ENCODE measurements at places on chromosomes 4 and X.
A peak's percentile ranks its signal among the peaks of the same experiment; 100 is the strongest.

- no peak for DNase-seq
Measured at GRCh38 chrX:9611436-9612145, 146.7 kb downstream of the TBL1X start.

DNA sequence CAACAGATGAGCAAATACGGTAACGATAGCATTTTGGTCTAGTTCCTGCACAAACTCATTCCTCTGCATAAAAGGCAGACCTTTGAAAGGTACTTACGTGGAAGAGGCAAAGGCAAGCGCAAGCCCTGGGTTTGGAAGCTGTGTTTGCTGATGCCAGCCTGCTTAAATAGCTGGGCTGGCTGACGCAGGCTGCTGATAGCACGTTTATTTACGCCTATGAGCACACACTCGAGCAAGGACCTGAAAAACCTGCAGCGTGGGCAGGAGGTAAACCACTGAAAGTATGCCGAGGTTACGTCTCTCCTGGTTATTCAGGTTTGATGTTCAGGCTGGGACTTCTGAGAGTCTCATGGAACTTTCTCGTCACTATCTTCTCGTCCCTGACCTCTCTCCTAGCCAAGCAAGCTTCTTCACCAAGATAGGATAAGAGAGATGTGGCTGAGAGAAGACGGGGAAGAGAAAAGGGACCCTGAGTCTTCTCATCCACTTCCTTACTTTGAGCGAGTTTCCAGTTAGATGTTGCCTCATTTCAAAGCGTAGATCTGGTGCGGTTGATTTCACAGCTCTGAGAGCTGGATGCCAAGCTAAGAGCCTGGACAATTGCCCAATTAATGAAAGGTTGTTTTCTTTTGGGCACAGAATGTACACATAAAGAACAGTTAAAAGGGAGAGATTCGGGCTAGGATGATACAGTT lies at the start of gene HOPX:
TSS of gene HOPX (minus strand) at position 139 of the 695 bp plus-strand sequence. CDS start 23,480 bp downstream, outside the sequence.
- peak; percentile 21 for DNase-seq

- DNase-seq: no peak
Measured at GRCh38 chrX:106698693-106699092, 27.8 kb upstream of the RNF128 start.

DNA sequence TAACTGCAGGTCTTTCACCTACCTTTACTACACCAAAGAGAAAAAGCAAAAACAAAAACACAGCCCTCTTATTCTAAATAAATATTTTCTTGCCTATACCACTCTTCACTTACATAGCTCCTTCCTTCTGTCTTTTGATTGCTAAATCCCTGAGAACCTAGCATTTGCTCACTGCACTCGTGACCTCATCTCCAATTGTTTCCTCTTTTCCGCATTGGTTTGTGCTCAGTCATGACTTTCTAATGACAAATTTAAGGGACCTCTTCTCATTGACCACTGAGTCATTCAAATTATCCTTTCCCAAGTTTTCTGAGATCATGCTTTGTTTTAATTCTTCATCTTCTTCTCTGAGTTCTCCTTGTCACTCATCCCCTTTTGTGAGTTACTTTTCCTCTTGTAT lies 1697.1 kb downstream of the STIM2 start:
- DNase-seq: no peak

DNA sequence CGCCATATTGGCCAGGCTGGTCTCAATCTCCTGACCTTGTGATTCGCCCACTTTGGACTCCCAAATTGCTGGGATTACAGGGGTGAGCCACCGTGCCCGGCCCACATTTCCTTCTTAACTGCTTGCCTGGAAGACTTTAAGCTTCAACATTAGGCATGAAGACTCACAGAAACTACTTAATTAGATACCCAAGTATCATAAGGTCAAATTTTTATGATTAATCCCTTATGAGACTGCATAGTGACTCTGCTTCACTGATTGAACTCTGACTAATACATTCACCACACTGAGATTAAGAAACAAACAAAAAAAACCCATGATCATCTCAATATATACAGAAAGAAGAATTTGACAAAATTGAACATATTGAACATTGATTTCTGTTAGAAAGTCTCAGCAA lies 87.4 kb upstream of the KCTD8 start:
- no peak for DNase-seq

DNA sequence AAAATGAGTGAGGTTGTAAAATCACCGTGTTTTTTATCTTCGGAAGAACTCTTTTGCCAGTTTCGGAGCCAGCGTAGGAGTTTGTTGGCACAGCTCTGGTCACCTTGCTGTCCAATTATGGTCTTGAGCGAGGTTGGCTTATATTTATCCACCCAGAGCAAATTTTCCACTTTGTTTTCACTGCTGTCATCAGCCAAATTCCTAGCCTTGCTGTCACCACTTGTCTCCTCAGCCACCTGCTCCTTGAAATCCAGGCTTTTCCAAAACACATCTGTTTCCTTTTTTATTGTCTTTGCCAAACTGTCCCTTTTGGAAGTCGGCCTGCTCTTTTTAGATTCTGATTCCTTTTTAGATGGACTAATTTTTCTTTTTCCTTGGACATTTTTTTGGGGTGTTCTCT lies 57.6 kb downstream of the RFC1 start:
- no peak for DNase-seq

- no peak for DNase-seq
Measured at GRCh38 chrX:67558267-67558666, 14.4 kb downstream of the AR start.

DNA sequence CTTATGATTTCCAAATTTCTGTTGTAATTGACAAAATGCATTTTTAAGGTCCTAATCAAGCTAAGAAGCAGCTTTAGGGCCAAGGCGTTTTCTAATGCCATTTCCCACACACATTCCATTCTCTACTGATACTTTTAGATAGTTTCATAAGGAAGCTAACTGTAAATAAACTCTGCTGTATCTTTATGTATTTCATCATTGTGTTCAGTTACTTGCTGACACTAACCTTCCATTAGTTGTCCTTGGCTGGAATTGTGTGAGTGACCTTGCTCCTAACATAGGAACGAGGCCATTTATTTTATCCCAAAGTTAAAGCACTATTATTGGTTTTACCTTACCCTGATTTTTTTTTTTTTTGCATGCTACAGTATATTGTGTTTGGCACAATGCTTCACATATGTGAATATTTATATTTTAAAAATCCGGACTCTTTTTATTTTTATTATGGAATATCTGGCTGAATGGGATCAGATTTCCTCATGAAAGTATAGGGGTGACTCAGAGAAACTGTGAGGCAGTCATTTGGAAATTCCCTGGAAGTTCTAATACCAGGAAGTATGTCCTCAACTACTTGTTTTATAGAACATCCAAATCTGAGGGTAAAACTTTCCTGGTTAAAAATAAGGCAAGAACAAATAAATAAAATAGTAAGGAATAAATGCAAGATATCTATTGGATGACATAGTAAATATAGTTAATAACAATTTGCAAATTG lies 62.7 kb upstream of the SORBS2 start:
- no peak for DNase-seq

DNA sequence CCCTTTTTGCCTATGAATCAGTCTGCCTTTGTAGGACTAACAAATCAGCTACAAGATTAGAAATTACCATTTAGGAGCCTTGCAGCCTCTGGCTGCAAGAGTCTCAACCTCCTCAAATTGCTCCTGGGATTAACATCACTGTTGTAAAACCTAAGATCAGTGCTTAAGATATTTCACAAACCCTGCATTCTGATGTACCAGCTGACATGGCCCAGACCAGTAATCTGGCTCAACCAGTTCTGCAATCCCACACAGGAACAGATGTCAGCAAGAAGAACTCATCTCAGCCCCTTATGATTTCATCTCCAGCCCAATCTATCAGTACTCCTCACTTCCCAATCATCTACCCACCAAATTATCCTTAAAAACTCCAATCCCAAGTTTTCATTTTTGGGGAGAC lies 32.5 kb upstream of the AADAT start:
- DNase-seq: no peak

- DNase-seq: no peak
Measured at GRCh38 chrX:22730542-22730941, 269.2 kb upstream of the DDX53 start.

- DNase-seq: no peak
Measured at GRCh38 chrX:9280831-9281230, 184.0 kb upstream of the TBL1X start.

GRCh38 chrX:10173331-10173900 lies 16.6 kb downstream of the CLCN4 start:
- DNase-seq: no peak

- DNase-seq: no peak
Measured at GRCh38 chrX:20567108-20567507, 300.4 kb upstream of the RPS6KA3 start.

GRCh38 chr4:75141162-75141561 lies 208.2 kb downstream of the PARM1 start:
- DNase-seq: no peak

DNA sequence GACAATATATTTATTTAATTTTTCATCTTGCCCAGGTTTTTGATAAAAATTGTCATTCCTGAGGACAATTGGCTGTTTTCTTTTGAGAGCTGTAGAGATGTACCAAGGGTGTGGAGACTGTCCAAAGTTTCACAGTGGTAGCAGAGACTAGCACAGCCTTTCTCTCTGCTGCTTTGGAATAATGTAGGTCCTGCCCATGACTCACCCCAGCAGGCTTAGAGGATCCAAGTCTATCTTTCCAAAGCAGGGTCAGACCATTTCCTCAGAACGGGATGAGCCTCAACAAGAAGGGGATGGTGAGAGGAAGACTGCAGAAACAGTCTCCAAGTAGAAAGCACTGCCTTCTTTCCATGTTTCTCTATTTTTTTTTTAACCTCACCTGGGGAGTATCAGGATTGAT lies 131.5 kb upstream of the RPL34 start:
- DNase-seq: no peak

DNA sequence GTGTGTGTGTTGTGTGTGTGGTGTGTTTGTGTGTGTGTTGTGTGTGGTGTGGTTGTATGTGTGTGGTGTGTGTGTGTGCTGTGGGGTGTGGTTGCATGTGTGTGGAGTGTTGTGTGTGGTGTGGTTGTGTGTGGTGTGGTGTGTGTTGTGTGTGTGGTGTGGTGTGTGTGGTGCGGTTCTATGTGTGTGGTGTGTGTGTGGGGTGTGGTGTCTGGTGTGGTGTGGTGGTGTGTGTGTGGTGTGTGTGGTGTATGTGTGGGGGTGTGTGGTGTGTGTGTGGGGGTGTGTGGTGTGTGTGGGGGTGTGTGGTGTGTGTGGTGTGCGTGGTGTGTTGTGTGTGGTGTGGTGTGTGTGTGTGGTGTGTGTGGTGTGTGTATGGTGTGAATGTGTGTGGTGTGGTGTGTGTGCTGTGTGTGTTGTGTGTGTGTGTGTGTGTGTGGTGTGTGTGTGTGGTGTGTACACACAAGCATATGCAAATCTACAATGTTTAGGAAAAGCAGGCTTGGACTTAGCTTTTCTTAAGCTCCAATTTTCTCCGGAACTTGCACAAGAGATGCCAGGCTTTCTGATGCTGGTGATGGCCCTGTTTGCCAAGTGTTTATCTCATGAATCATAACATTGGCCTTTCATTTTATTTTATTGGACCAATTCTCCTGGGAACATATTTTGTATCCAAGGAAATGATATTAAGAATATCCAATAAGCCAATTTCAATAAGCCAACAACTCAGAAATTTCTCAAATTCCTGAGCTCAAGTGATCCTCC lies 148.7 kb downstream of the SPATA18 start:
- no peak for DNase-seq

DNA sequence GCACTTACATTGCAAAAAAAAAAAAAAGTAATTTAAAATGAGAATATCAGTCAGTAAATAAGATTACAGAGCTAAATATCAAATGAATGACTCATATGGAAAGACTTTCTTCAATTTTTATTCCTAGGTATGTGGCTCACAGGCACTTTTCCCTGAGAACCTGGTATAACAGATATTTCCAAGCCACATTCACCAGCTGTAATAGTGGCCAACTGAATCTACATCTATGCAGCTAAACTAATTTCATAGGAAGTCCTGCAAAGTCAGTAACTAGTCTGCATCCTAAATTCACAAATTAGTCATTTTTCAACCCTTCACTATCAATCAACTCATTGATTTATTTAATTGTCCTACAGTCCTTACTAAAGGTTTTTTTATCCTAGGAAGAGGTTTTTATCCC lies 5.6 kb downstream of the PDE5A start:
- DNase-seq: no peak

- DNase-seq: no peak
Measured at GRCh38 chrX:19881559-19881958, 5.8 kb downstream of the SH3KBP1 start.

DNA sequence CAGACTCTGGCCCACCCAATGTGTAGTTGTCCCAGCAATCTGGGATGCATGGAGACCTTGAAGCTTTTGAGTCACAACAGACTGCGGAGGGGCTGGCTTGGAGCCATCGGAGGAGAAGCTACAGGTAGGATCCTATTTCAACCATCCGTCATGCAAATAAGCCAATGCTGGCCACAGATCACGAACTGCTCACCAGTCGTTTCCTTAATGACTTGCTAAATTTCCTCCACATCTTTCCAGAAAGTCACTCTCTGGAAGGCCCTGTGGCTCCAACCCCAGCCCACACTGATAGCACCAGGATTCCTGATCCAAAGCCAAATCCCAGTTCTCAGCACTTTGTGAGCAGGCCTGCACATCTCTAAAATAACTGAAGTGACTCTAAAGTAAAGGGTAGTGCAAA lies 321.3 kb downstream of the RAB28 start:
- DNase-seq: no peak

Data from germinal center (tissue), 1 donor.